ENCODE measurements at places on chromosomes 3 and 15.
A peak's percentile ranks its signal among the peaks of the same experiment; 100 is the strongest.

- DNase-seq: no peak
Measured at GRCh38 chr15:65008983-65009382, 19.3 kb upstream of the SPG21 start.

DNA sequence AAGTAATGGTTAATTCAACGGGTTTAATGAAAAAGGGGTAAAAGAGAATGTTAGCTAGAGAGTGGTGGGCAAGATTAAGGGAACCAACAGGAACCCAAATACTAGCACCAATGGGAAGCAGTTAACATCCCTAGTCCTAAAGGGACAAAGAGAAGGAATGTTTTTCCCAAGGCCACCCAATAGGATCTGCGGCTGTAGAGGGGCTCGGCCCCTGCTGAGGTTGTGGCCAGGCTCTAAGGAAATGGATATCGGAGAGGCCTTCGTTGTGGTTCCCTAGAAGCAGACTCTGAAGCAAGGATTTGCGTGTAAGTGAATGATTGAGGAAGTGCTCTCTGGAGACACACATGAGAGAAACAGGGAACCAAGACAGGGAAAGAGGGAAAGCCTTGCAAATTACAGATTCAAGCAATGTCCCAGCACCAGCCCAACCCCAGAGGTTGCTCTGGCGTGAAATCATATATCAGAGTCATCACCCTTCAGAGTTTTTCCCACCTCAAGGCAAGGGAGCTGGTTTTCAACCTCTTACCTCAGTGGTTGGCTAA is 83.6 kb upstream of the TNIK start:
- no peak for DNase-seq

GRCh38 chr15:67406257-67406861 is 114.6 kb upstream of the C15orf61 start:
- DNase-seq: peak; percentile 20

GRCh38 chr3:20462226-20462625 is 276.2 kb upstream of the SGO1 start:
- no peak for DNase-seq

DNA sequence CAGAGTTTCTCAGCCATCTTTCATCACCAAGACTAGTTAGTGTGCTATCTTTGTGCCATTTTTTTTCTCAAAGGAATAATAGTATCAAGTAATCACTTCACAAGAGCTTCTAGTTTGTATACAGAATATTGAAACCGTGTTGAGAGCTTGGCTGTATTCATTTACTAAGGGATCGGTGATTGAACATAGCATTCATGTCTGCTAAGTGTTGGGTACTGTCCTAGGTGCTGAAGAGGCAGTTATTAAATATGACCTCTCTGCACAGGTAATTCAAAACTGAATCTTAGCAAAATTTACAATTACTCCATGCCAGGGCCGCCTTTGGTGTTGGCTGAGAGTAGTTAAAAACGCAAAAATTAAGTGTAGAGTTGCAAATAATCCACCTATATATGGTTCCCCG is 355.3 kb upstream of the RORA start:
- peak; percentile 34 for DNase-seq

- DNase-seq: no peak
Measured at GRCh38 chr3:26291840-26292239, 330.7 kb upstream of the LRRC3B start.

DNA sequence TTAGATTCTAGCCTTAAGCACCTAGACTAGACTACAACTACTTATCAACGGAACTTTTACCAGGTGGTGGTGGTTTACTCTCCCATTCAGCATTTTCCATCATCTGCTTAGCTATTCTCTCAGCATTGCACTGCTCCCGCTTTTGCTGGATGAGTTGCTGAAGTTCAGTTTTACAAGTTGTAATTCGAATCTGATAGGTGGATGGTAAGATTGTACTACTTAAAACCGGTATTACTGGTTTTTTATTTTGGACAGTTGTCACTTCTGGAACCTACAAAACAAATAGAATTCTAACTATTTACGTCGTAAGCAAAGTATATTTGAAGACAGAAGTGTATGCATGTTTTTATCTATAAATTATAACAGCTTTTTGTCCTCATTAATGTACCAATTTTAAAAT is 41.1 kb downstream of the PIK3R4 start:
- DNase-seq: peak; percentile 12

DNA sequence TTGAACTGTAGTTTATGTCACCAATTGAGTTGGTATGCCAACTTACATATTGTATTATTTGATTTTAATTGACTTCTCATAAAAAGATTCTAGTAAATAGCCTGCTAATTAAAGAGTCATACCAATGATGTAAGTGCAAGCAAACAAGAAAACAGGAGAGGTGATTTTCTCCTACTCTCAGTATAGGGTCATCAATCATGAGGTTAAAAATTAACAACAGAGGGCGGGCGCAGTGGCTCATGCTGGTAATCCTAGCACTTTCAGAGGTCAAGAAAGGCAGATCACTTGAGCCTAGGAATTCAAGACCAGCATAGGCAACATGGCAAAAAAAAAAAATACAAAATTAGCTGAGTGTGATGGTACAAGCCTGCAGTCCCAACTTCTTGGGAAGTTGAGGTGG is 108.7 kb downstream of the MYO9A start:
- no peak for DNase-seq

DNA sequence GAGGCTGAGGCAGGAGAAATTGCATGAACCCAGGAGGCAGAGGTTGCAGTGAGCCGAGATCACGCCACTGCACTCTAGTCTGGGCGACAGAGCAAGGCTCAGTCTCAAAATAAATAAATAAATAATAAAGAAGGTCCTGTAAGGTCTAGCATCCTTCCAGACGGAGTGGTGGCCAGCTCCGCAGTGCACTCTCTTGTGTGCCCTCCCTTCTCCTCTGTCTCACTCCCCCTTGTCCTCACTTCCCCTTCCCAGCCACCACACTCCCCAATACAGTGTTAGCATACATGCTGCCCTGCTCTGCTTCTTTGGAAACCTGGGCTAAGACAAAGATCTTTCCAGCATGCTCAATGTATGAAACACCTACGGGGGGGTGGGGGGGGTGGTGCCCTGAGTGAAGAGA is 3.4 kb upstream of the CLN6 start:
- DNase-seq: no peak

DNA sequence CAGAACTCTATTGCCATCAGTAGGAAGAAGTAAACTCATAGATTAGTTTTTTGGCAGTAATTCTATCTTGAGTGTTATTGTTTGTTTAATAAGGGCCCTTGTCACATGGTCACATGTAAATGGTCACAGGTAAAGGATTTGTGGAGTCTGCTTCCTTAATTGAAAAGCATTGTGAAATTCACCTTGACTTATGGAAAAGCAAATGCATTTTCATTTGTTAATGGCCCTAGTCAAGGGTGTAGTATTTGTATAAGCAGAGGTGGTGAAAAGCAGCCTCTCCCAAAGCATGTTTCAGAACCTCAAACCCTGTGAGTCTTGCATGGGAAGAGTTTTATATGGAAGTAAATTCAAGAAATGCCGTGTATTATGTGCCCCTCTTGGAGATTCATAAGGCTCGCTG is 197.5 kb upstream of the NR2E3 start:
- DNase-seq: no peak

GRCh38 chr3:47227678-47228077 is 54.9 kb downstream of the KIF9 start:
- DNase-seq: no peak

DNA sequence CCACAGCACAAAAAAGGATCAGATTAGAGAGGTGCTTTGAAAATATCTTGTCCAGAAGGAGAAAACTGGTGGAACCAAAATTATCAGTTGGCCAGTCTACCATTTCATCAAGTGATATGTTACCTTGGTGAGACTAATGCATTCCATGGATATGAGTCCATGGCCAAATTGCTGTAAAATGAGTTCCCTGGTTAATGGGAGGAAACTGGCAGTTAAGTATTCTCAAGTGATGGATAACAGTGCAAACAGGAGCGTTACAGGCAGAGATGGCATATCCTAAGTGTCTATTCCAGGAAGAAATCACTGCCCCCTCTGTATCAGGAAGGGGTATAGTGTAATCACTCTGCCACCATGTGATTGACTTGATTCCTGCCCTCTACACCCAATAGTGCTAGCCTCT is 34.0 kb downstream of the MYRIP start:
- DNase-seq: no peak

- DNase-seq: peak; percentile 8
Measured at GRCh38 chr3:15040844-15041243, 24.3 kb downstream of the MRPS25 start.

DNA sequence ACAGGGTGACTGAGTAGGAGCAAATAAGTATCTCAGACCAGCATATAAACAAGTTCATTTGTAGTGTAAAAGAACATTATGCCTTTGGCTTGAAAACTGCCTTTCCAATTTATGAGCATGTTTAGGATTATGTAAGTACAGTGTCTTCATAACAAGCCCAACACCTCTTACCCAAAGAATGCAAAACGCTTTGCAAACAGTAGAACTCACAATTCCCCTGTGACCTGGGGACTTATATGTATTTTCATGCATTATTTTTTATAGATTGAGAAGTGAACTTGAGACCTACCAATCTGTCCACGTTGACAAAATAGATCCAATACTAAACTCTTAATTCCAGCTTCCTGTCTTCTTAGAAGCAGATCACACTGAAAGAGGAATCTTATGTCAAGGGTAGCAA is 202.1 kb downstream of the TP63 start:
- peak; percentile 70 for DNase-seq

DNA sequence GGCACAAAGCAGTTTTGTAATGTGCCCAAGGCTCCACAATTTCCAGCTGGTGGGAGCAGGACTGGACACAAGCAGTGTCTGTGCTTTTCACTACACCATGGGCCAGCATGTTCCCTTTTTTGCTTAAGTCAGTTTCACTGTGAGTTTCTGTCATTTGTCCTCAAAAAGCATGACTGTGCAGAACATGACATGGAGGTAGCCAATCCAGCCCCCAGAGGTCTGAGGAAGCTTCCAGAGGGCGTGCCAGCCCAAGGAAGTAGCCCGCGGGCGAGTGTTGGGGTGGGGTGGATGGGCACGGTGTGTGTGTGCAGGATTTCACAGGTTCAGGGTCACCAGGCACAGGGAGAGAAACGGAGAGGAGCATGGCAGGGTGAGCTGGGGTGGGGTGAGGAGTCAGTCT is 8.0 kb upstream of the EEFSEC start:
- DNase-seq: no peak

DNA sequence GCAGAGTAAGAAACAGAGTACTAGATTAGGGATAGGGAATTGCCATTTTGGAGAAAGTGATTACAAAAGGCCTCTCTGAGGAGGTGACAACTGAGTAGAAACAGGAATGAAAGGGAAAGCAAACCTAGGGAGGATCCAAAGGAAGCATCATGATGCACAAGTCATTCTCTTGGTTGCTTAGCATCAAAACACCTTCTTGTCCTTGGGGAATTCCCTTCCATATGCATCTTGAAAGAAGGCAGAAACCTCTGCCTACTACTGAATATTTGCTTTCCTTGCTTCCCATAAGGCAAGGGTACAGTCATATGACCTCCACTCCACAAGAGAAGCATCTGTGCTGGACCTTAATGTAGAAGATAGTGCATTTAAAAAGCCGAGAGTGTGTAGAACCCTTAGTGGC is 24.1 kb downstream of the GABPB1 start:
- peak; percentile 17 for DNase-seq

DNA sequence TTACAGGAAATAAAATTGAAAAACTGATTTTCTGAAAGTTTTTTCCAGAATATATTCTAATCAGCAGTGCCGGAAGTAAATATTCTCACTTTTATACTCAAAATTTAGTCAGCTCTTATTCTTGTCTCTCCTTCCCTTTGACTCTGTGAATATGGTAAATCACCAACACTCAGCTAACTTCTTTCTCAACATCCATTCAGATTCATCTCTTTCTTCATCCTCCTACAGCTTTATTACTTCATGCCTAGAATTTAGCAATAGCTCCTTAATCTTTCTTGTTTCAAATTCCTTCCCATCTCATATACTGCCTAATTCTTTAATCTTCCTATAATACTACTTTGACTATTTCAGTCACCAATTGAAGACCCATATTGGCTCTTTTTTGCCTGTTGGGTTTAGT is 67.9 kb downstream of the FGF7 start:
- peak; percentile 39 for DNase-seq

GRCh38 chr3:170368921-170369320 is 11.4 kb downstream of the SKIL start:
- DNase-seq: no peak

- no peak for DNase-seq
Measured at GRCh38 chr3:7953449-7954014, 548.1 kb upstream of the LMCD1 start.

DNA sequence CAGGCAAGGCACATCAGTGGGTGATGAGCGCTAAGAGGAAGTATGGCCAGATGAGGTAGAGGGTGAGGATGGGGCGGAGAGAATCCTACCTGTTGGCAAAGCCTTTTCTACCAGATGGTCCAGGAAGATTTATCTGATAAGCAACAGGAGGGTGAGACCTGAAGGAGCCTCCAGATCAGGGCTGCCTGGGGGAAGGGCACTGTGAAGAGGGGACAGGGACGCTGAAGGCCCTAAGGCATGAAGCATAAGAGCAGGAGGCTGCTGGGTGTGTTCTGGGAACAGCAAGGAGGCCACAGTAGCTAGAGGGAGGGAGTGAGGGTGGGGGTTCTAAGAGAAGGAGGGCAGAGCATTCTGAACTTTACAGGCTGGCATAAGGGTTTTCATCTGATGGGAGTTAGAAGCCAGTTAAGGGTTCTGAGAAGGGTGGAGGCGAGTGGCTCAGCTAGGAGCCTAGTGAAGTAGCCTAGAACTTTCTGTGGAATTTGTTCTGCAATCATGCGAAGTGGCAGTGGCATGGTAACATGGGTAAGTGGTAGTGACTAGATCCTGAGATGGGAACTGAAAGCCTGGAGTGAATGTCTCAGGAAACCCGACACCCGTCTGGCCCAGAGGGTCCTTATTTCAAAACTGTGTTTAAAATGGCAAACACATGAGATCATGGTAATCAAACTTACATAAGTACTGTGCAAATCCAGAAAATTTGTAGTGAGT is 29.9 kb downstream of the CGNL1 start:
- no peak for DNase-seq

GRCh38 chr3:108181172-108181571 is 41.1 kb downstream of the IFT57 start:
- no peak for DNase-seq

GRCh38 chr3:74489050-74489792 is 125.2 kb downstream of the CNTN3 start:
- no peak for DNase-seq

GRCh38 chr3:98109807-98110549 is 20.5 kb upstream of the OR5H1 start:
- DNase-seq: no peak

- no peak for DNase-seq
Measured at GRCh38 chr15:29686445-29687203, 135.6 kb downstream of the TJP1 start.

DNA sequence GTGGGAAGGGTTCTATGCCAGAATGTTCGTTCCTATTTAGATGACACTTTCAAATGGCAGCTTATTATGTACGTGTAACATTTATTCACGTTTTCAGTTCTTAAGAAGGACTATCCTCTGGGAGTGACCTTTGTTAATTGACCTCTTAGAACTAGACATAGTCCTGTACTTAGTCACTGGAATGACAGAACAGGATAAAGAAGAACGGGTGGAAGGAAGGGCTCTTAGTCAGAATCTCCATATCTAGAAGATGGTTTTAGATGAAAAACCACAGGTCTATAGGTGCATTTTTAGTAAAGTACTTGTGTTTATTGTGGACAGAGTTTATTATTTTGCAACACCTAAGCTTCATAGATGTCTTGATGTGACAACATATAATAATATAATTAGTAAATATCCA is 6.5 kb downstream of the METTL6 start:
- no peak for DNase-seq

Data from epithelial cell of esophagus (primary cell).